NCI-H1417 treated with DMSO at 0.1 percent for 48 hours (cell line): ENCODE measurements at places on chromosomes 12 and 14.

DNA sequence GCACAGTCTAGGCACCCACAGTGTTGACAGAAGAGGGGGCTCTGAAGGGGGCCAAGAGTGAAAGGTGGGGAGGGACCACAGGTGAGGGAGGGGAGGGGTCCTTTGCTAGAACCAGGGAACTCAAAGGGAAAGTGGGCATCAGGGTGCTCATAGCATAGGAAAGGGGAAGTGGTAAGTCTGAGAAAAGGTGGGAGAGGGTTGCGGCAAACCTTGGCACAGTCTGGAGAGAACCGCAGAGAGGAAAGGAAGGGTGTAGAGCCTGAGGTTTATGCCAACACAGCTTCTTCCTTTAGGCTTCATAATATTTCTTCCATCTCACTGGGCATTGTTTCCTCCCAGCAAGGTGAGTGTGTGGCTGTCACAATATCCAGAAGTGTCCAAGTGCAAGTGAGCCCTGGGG lies 11.5 kb upstream of the PLEK2 start:
- DNase-seq = no peak

GRCh38 chr12:121214855-121215745 lies 5.2 kb downstream of the P2RX4 start:
- DNase-seq = no peak

DNA sequence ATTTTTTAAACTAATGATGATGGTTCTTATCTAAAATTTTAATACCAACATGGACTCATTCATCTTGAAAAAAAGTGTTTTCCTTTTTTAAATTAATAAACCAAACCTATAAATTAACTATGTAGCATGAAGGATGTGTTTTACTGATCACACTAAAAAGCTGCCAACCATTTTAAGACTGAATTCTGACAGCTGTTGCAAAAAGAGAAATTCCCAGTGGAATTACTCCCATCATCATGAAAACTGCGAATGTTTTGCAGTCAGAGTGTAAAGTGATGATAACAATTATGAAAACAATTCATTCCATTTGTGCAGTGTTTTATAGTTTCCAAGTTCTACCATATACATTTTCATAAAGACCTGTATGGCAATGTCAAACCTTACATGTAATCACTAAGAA lies 232.8 kb downstream of the SLC2A13 start:
- no peak for DNase-seq

- DNase-seq = no peak
These were observed 3.2 kb downstream of the TDP1 start for GRCh38 chr14:89958966-89959365.

GRCh38 chr14:32364941-32365340 lies 35.8 kb downstream of the AKAP6 start:
- DNase-seq = no peak

DNA sequence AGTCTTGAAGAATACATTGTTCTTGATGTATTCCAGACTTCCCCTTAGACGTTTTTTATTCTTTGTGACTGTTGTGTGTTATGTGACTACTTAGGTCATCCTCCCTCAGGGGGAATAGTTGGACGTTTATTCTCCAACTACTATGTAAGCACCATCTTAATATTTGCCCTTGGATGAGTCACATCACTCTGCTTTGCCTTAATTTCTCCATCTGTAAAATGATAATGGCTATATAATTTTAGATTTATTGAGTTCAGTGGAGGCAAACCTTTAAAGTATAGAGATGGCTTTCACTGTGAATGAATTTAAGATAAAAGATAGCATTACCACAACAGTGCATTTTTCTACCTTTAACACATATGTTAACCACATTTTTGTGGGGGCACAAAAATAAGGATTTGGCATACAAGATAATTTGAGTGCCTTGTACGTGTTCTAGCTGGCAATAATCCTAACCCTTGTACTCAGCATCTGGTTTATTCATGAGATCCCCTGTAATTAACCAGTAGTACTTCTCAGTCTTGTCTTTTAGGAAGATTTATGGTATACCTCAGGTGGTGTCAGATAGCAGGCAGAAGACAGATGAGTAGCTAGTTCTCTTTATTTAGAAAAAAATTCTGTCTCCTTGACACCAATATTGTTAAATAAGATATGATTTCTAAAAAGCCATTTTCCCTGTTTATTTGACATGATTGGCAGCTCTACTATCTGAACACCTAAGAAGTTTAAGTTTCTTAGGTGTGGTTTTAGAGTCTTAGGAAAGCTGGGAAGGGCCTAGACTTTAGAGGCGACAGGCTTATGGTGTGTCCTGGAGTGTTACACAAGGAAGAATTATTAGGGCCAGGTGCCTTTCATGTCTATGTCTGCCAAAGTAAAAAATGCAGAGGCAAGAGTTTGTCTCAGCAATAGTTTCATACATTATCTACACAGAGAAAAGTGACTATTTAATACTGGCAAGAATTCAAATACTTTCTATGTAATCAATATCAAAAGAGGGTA lies 152.3 kb downstream of the RAD51B start:
- peak; percentile 54 for DNase-seq

GRCh38 chr14:95500772-95501401 lies 15.6 kb downstream of the SYNE3 start:
- no peak for DNase-seq

DNA sequence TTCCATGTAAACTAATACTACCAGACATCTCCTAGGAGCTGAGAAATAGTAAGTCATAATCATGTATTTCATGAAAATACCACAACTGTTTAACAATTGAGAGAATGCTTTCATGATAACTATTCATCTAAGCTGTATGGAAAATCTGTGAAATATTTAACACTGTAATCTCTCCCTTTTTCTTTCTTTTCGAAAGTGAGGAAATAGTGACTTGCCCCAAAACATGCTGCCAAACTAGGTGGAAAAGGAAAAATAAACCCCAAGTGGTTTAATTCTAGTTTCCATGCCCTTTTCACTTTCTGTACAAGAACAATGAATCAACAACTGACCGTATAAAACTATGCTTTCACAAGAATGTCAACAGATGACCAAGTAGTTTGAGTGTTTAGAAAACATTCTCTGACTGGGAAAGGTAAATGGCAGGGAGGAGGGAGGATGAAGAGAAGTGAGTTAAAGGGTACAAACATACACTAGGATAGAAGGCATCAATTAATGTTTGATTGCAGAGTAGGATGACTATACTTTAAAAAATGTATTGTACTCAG lies 147.5 kb upstream of the AVPR1A start:
- DNase-seq = no peak

GRCh38 chr14:76056128-76056527 lies 70.6 kb downstream of the IFT43 start:
- no peak for DNase-seq

GRCh38 chr12:122303068-122303467 lies 36.8 kb upstream of the VPS33A start:
- DNase-seq = no peak

DNA sequence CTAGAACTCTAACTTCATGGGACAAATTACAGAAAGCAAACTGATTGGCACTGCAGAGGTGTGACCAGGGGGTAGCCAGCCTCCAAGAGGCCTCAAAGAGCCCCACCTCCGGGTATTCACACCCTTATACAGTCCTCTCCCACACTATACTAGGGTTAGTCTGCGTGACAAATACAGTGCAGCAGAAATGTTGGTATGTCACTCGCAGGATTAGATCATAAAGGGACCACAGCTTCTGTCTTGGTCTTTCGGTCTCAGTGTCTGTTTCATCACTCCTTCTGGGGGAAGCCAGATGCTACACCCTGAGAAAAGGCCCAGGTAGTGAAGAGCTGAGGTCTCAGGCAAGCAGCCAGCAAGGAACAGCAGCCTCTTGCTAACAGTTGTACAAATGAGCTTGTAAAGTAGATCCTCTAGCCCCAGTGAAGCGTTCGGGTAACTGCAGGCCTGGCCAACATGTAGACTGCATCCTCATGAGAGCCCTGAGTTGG lies 68.9 kb upstream of the SAV1 start:
- DNase-seq = no peak

DNA sequence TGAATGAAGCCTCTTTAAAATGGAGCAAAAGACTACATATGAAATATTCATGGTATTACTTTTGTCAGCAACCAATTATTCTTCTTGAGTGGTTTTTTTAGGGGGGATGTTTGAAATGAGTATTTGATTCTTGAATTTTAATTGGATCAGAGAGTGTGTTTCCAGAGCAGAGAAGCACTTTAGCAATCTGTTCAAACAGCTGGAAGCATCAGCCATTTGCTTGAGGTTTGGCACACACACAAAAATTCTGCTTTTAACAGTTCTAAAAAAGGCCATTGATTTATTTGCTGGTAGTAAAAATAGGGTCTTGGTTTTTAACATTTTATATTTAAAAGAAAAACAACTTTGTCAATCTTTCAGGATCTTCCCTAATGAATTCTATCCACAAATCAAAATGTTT lies 292.7 kb downstream of the LRFN5 start:
- no peak for DNase-seq

DNA sequence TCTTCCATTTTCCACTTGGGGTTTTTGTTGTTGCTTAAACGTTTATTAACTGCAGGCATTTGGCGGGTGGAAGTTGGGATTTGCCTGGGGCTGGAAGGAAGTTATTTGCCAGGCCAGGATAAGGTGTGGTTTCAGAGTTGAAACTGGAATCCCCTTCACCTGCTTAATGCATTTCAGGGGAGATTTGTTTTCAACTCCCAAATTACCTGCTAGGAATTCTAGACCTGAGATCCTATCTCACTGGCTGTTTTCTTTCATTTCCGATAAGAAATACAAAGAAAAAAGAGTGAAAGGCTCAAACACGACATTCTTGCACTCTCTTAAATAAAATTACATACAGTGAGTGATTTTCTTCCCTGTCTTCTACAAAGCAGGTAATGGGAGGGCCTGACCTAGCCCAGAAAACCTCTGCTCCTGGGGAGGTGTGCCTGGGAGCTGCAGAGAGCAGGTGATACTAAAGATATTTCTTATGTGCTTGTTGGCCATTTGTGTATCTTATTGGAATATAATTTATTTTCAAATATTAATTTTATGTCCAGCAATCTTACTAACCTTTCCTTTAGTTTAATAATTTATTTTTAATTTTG lies 278.2 kb downstream of the ZFP36L1 start:
- DNase-seq = no peak

DNA sequence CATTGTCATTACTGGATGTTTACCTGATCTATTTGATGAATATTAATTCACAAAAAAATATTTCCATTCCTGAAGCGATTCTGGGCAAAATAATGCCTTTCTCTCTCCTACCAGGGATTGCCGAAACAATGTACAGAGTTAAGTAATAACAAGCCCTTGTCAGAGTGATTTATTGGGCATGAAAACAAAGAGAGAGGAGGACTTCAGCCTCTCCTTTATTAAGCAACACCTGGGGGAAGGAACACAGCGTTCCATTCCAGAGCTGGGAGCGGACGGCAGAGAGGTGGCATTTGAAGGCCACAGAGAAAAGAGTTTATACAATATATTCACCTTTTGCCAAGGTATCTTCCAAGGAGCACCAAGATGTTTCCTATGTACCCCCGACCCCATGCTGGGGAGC lies 165.8 kb downstream of the KSR2 start:
- DNase-seq = no peak

- no peak for DNase-seq
These were observed 3.2 kb downstream of the TEX52 start for GRCh38 chr12:2853626-2854025.

GRCh38 chr14:59238216-59238615 lies 49.7 kb downstream of the DAAM1 start:
- no peak for DNase-seq

- no peak for DNase-seq
These were observed 17.6 kb upstream of the FAIM2 start for GRCh38 chr12:49921299-49921698.

GRCh38 chr14:92719421-92719820 lies 29.0 kb downstream of the LGMN start:
- DNase-seq = no peak

- DNase-seq = no peak
These were observed 51.9 kb upstream of the ATF7IP start for GRCh38 chr12:14313379-14314138.

DNA sequence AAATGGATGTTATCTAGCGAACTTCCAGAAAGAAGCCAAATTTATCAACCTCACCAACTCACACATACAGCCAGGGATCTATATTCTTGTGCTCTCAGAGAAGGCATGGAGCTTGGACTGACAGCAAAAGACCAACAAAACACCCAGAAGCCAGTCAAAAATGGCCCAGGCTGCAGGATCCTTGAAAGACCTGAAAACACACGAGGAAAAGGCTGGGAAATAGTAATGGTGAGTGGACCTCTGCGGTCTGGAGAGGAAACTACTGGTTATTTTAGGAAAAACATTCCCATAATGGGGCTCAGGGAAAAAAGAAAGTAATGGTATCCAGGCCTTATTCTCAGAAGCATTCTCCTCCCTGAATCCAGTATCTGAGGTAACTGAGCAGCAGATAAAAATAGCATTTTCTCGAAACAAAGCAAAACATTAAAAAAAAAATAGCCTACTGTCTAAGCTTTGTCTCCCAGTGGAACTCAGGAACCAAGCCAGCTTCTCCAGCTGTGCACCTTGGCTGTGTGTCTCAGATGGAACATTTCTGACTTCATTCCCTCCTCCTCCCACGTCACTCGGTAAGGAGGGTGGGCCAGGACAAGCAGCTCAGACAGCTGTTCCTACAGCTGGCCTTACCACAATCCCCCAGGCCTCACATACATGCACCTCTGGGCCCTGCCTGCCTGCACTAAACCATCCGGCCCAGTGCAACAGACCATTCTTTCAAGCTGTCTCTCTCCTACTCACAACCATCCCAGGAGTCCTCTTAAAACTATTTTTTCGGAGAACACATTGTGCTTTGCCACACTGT lies 249.9 kb downstream of the DAD1 start:
- no peak for DNase-seq

DNA sequence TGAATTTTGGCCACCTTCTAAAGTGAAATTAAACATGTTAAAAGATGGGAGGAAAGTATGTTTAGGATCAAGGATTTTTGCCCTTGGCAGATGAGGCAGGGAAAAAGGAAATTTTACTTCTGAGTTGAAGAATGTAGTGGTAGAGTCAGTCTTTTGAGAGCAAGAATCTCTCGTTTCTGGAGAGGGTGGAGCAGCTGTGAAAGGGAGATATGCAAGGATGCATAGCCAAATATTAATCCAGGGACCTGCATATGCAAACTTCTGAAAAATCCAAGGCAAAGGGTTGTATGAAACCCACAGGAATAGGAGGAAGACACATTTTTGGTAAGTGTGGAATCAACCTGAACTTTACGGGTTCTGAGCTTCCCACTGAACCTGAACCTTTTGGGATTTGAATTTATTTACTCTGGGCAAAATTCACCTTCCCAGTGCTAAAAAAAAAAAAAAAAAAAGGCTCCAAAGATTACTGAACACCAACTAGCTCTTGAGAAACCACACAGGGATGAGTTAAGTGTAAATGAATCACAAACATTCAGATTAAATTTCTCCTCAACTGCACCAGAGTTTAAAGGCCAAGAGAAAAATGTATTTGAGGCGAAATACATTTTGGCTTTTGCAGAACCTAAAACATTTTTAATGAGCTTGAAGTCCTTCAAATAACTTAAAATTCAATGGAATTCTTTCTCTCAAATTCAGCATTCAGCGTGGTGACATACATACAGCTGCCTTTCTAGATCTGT lies 187.1 kb upstream of the CDKN3 start:
- no peak for DNase-seq

GRCh38 chr14:105102361-105102870 lies 37.2 kb upstream of the GPR132 start:
- DNase-seq = no peak
